Heart right ventricle (tissue), 16 donors: ENCODE measurements at places on chromosomes 11 and 22. TPM values are rescaled to one million over a fixed set of nuclear protein-coding genes. Genes with fewer than 3 reads are reported as not detected.

DNA sequence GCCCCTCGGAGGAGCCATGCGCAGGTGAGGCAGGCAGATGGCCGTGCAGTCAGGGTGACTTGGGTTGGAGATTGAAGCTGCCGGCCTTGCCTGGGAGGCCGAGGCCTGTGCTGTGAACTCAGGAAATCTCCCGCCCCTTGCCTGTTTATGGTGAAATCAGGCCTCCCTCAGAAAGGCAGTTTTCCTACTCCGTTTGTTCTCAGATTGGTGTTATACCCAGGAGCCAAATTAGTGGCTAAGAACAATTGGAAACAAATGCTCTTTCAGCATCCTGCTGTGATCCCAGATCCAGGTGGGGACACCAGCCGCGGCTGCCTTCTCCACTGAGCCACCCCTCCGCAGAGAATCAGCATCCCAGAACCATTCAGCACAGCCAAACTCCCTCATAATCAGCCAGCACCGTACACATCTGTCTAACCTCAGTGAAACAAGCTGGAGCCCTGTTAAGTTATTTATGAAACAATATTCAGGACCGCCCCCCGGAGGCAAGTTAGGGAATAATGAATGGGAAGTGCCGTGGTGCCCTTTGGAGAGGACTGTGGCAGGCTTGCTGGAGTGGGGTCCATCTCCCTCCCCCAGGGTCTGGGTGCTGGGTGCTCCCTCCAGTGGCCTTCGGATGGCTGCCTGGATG is 60.0 kb downstream of the PKNOX2 start:
- DNase-seq = peak; percentile 25

GRCh38 chr11:26483108-26483507 is 89.0 kb downstream of the MUC15 start:
- DNase-seq = no peak

DNA sequence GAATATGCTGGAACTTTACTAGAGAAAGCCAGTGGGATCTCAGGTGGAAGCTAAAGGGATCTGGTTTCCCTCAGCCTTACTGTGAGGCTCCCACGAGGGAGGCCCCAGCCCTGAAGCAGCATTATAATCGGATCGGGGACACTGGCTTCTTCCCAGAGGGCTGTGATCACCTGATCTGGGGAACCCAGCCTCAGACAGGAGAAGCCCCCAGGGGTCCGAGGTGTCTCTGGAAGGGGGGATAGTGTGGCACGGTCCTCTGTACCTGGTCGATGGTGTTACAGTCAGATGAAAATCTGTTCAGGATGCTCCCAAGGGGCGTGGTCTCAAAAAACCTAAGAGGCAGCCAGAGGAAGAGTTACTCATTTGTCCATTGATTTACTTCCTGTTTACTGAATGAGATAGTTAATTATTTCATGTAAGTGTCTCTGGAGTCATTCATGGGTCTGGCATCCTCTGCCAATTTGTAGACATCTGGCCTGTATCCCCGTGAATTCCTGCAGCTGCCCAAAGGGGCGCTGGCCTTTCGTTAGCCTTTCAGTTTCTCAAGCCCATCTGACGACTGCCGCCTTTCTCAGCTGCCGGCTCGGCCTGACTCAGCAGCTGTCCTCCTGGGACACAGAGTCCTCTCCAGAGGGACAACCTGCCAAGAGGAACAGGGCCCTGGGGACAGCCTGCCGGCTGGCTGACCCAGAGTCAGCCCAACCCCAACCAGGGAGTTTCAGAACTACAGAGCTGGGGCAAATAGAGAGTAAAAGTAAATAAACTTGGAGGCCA is 17.0 kb upstream of the KCNJ11 start:
- DNase-seq = peak; percentile 71

- DNase-seq = no peak
Observed at GRCh38 chr11:47964546-47964945, 15.8 kb upstream of the PTPRJ start.

DNA sequence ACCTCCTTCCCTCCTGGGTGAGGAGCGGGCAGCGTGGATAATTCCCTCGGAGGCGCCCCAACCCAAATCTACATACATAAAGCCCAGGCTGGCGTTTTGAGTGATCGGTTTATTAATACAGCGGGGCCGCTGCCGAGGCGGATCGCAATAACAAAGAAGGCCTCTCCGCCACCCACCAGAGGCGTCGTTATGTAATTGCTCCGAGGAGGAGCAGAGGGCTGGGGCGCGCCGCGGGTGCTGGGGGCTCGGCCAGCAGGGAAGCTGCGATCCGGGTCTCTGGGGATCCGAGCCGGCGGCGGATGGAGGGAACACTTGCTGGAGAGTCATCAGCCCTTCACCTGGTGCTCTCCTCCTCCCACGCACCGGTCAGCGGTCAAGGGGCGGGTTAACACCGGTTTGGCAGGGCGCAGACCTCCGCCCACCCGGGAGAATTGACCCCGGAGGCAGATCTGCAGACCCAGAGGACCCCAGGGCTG is 6.4 kb upstream of the TP53I11 start:
- DNase-seq = no peak

DNA sequence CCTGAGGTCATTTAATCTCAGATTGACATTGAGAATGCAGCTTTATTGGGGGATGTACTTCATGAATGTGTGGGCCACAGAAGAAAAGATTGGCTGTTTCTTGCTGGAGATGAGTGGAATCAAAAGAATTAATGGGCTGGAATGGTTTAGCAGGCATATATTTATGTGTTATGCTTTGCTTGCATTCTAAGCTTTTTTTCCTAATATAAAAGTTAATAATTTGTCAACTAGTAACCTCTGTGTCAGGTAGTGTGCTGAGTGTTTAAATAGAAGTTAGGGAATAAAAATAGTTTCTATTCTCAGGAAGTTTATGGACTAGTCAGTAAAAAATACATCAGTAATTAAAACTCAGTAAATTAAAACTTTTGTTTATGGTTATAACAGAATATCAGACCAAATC is 67.4 kb upstream of the PRODH start:
- DNase-seq = no peak

- no peak for DNase-seq
Observed at GRCh38 chr11:86108191-86108590, 39.3 kb upstream of the PICALM start.

- peak; percentile 67 for DNase-seq
Observed at GRCh38 chr11:28566339-28567089, 458.3 kb downstream of the METTL15 start.

GRCh38 chr11:94501522-94501921 is 7.7 kb downstream of the ANKRD49 start:
- no peak for DNase-seq

DNA sequence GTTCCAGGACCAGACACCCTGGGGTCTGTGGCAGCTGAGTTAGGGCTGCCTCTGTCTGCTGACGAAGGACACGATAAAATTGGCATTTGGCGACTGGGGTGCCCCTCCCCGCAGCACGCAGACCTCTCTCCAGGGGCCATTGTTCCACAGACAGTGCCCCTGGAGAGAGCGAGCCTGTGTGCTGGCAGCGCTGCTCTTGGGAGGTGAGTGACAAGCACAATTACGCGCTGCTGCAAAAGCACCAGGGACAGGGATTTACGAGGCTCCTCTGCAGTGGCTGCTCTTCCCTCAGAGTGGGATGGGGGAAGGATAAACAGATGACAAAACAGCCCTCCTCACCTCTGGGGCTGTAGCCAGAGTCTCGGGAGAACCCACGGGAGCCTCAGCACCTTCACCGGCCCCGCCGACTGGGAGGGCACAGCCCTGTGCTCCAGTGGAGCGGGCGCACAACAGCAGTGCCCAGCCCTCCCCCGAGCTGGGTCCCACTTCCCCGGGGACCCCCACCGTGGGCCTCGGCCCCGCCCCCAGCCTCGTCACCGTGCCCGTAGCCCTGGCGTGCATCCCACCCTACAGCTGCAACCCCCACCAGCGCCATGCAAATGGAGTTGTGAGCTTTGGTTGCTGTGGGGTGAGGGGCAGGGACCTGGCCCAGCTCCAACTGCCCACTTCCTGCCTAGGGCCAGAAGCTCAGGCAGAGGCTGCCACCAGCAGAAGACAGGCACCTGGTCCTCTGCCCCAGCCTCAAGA is 19.6 kb downstream of the CHID1 start:
- no peak for DNase-seq

P4HA3 gene
- total RNA-seq = not detected

THRSP gene
- 3.5 TPM for total RNA-seq

LIF gene
- total RNA-seq = 0.56 TPM

LDHAL6A gene
- total RNA-seq = not detected

SLC22A8 gene
- not detected for total RNA-seq

APOA1 gene
- 15.5 TPM for total RNA-seq

PLA2G3 gene
- total RNA-seq = not detected

LPXN gene
- 5.2 TPM for total RNA-seq

IGF2 gene
- total RNA-seq = 81.0 TPM

KREMEN1 gene
- total RNA-seq = 44.7 TPM
